Myometrial cell (primary cell): ENCODE measurements at places on chromosomes 6 and 20. TPM values are rescaled to one million over a fixed set of nuclear protein-coding genes. Genes with fewer than 3 reads are reported as not detected.

Gene MBOAT1
- total RNA-seq, result 11.0 and 12.7 TPM in 2 replicates

Gene EFCAB8
- total RNA-seq, result not detected in 2 replicates

Gene DDO
- 1.7 and 2.1 TPM in 2 replicates for total RNA-seq

Gene DBNDD2
- 4.9 and 11.3 TPM in 2 replicates for total RNA-seq

Gene FAM217B
- 2.9 and 4.8 TPM in 2 replicates for total RNA-seq

Gene KIF6
- total RNA-seq, result 0.89 and 1.4 TPM in 2 replicates

Gene IL20RA
- 0.29 and 1.2 TPM in 2 replicates for total RNA-seq

Gene HLA-DMA
- total RNA-seq, result 0.29 and 4.1 TPM in 2 replicates

Gene RBM24
- 4.0 and 5.5 TPM in 2 replicates for total RNA-seq

Gene EYS
- total RNA-seq, result under 0.01 and 0.29 TPM in 2 replicates

Gene MPIG6B
- not detected in 2 replicates for total RNA-seq

Gene BANF2
- total RNA-seq, result not detected in 2 replicates

Gene HLA-G
- not detected in 2 replicates for total RNA-seq

Gene POM121L2
- not detected in 2 replicates for total RNA-seq

Gene DCDC2
- total RNA-seq, result 3.2 and 5.3 TPM in 2 replicates

Gene ECT2L
- not detected in 2 replicates for total RNA-seq

Gene C6orf52
- total RNA-seq, result 0.71 TPM in 1 of 2 replicates, not detected in the other

Gene C6orf118
- total RNA-seq, result not detected in 2 replicates

Gene CRIP3
- total RNA-seq, result not detected in 2 replicates

Gene HDGFL1
- not detected in 2 replicates for total RNA-seq

Gene SLC22A7
- total RNA-seq, result not detected in 2 replicates

Gene PROCR
- 79.9 and 89.7 TPM in 2 replicates for total RNA-seq

Gene KHDC1L
- not detected in 2 replicates for total RNA-seq

Gene FAM217A
- not detected in 2 replicates for total RNA-seq

Gene GSTA1
- total RNA-seq, result not detected in 2 replicates

Gene SAMD3
- total RNA-seq, result 0.58 and 0.89 TPM in 2 replicates

Gene ANGPT4
- not detected in 2 replicates for total RNA-seq

Gene TGM6
- total RNA-seq, result not detected in 2 replicates

Gene WFDC12
- not detected in 2 replicates for total RNA-seq

Gene KIF13A
- 18.3 and 21.3 TPM in 2 replicates for total RNA-seq

Gene PI16
- total RNA-seq, result not detected in 2 replicates
